T-helper 2 cell treated with Interferon-gamma antibody and Interleukin-4, amounts not matched to agents 5 μg/mL and 100 μg/mL, for 36 hours (primary cell): ENCODE measurements at places on chromosomes 12 and 14.

GRCh38 chr12:12705838-12706520 is 10.0 kb upstream of the GPR19 start:
- DNase-seq: no peak

GRCh38 chr14:103057028-103057371 is 349 bp downstream of the CDC42BPB start:
- DNase-seq: no peak

DNA sequence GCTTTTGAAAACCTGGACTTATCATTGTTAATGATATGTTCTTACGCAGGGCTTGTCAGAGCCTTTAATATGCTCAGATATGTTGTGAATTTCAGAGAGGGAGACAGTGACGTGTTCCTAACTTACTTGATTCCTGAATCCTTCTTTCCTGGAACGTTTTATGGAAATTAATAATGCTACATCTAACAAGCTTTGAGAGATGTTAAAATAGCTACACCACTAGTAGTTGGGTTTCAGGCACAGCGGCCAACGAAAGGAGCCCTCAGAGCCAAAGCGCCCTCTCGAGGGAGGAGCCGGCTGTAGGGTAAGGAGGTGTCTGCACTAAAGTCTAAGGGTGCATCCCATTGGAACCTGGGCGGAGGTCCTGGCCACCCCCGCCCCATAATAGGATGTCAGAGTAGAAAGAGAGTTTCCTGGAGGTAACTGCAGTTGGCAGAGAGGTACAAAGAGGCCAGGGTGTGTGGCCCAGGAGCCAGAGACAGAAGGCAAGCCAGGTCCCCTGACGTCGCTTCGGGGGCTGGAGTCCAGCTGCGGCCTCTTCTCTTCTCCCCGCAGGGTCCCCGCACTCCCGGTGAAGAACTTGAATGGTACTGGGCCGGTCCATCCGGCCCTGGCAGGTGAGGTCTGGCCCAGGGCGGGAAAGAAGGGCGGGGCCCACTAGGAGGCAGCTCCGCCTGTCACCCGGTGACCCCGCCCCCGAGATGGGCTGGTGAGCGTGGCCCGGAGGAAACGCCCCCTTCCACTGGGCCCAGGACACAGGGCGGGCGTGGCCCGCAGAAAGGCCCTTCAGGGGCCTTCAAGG is 36.3 kb downstream of the DTX1 start:
- DNase-seq: no peak

DNA sequence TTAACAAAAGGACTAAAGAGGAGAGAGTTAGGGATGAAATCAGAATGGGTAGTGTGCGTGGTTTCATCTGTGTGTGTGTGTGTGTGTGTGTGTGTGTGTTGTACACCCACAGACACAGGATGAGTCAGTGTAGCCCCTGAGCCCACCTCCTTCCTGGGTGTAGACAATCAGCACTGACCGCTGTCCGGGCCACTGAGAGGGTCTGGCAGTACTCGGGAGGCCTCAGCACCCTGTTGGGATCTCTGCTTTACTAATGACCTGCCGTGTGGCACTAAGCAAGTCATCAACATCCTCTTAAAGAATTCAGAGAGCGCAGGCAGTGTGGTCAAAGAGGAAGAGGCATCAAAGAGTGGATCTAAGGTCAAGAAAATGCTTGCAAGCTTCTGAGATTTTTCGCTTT is 112.6 kb downstream of the PRMT8 start:
- DNase-seq: no peak
